Naive thymus-derived CD8-positive, alpha-beta T cell (primary cell): ENCODE measurements at places on chromosomes 13 and 19.
A peak's percentile ranks its signal among the peaks of the same experiment; 100 is the strongest.

GRCh38 chr19:17304386-17305215, 1.1 kb upstream of the MRPL34 start:
- H3K27ac ChIP-seq = peak overlapping the region; percentile 41
- H3K27me3 ChIP-seq = no peaks in the 10 kb centered on the region
- peak overlapping the region; percentile 91 for H3K4me3 ChIP-seq
- peaks cover 23% of the 10 kb centered on the region for H3K4me1 ChIP-seq
- no peaks in the 10 kb centered on the region for H3K36me3 ChIP-seq
- no peak for DNase-seq

DNA sequence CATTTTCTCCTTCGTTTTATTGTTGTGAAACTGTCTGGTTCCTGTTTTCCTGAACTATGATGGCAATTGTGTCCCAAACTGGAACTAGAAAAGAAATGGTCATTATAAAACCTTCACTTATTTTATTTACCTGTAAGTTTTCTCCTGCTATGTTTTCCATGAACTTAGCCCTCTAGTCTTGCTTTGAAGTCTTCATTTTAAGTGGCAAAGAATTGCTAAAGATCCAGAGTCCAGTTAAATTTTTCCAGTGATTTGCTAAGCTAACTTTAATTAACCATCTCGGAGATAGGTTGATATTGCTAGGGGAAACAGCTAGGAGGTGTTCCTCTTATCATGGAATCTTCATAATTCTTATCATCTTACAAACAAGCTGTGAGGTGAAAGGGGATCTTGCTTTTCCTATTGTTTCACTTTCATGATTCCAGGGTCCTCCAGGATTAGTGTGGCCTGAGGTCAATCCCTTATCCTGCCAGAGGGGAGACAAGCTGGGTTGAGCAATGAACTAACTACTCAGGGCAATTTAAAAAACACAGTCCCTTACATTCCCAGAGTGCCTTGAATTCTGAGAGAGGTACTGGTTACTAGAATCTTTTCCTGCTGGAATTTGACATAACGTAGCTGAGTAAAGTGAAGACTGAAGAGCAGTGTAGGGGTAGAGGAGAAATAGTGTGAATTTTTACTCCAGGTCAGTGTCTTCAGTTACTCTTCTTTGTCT, 112.5 kb downstream of the ESD start:
- H3K27me3 ChIP-seq = no peaks in the 10 kb centered on the region
- peaks cover 25% of the 10 kb centered on the region for H3K4me1 ChIP-seq
- H3K27ac ChIP-seq = no peak overlapping the region
- no peak overlapping the region for H3K4me3 ChIP-seq

GRCh38 chr13:45584816-45585215, 30.7 kb downstream of the ERICH6B start:
- H3K36me3 ChIP-seq = no peaks in the 10 kb centered on the region
- no peaks in the 10 kb centered on the region for H3K4me1 ChIP-seq
- peaks cover 5% of the 10 kb centered on the region for H3K27me3 ChIP-seq
- H3K27ac ChIP-seq = no peak overlapping the region
- H3K4me3 ChIP-seq = no peak overlapping the region

- peak within 1 kb of the TSS; percentile 93 for H3K4me3 ChIP-seq
- H3K36me3 ChIP-seq = peaks cover 13% of the 10 kb centered on the region
- H3K4me1 ChIP-seq = peaks cover 58% of the 10 kb centered on the region
- no peaks in the 10 kb centered on the region for H3K27me3 ChIP-seq
These were observed at the start of gene VAV1 for GRCh38 chr19:6772028-6772865. TSS of gene VAV1 (plus strand) at chr19:6772708. CDS start at chr19:6772808, 100 bp downstream.

DNA sequence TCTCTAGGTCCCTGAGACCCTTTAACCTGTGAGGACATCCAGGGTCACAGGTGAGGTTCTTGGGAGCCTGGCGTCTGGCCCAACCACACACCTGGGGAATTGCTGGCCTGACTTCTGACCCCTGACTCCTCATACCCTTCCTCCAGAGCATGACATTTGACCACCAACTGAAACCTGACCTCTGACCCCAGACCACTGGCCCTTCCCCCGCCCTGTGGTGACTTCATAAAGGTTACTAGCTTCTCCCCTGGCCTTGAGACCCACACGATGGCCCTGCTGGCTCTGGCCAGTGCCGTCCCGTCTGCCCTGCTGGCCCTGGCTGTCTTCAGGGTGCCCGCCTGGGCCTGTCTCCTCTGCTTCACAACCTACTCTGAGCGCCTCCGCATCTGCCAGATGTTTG, at the start of gene SPACA6:
SPACA6 (plus strand) TSS at position 71 of the 400 bp plus-strand sequence; CDS start at position 268, 197 bp downstream.
- no peak within 1 kb of the TSS for H3K4me3 ChIP-seq
- no peak within 1 kb of the TSS for H3K27ac ChIP-seq
- H3K27me3 ChIP-seq = peaks cover 5% of the 10 kb centered on the region
- peaks cover 14% of the 10 kb centered on the region for H3K4me1 ChIP-seq
